ENCODE measurements at places on chromosomes 4 and X.

GRCh38 chr4:122946142-122946541, 23.7 kb upstream of the NUDT6 start:
- no peak for DNase-seq

DNA sequence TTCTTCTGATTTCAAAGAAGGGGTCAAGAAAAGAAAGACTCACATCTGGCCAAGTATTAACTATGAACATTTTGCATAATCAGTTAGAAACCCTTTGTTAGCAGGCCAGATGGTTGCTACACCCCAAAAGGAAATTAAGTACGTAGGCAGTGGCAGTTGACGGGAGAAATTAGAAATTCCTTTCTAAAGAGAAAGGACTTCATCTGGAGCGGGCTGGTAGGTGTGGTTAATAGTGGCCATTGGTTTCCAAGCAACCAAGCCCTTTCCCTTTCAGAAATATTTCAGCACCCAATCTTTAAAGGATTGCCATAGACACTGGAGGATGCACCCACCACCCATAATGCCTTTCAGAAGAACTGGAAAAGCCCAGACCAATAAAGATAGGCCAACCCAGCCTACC, 235.7 kb upstream of the LDB2 start:
- DNase-seq, result no peak

GRCh38 chrX:13699183-13699826, 10.4 kb downstream of the RAB9A start:
- no peak for DNase-seq

DNA sequence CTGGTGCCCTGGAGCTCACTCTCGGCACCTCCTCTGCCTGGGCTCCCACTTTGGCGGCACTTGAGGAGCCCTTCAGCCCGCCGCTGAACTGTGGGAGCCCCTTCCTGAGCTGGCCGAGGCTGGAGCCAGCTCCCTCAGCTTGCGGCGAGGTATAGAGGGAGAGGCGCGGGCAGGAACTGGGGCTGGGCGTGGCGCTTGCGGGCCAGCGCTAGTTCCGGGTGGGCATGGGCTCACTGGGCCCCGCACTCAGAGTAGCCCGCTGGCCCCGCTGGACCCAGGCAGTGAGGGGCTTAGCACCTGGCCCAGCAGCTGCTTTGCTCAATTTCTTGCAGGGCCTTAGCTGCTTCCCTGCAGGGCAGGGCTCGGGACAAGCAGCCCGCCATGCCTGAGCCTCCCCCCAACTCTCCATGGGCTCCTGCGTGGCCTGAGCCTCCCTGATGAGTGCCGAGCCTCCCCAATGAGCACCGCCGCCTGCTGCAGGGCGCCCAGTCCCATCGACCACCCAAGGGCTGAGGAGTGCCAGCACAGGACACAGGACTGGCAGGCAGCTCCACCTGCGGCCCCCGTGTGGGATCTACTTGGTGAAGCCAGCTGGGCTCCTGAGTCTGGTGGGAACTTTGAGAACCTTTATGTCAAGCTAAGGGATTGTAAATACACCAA, 26.7 kb upstream of the FAM90A26 start:
- no peak for DNase-seq

DNA sequence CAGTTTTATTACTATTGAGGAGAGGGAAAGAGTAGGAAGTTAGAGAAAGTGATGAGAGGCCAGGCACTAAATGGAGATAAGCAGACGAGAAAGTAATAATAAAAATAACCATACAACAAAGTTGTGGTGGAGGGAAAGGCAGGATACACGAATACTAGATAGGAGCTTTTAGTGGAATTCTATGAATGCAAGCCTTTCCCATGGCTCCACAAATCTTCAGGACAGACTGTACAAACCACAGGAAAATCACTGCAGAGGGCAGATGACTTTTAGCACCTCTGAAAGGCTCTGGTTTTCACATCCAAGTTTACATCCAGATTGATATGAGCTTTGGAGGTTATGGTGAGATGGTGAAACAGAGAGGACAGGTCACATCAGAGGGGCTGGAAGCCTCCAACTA, 41.5 kb downstream of the TNIP3 start:
- no peak for DNase-seq
